ENCODE measurements at places on chromosomes 1 and 21.

- no peak for DNase-seq
Measured at GRCh38 chr1:155759966-155760630, 71.2 kb downstream of the DAP3 start.

GRCh38 chr1:38076038-38076437 is 29.4 kb upstream of the POU3F1 start:
- DNase-seq = no peak

GRCh38 chr21:14998784-14999183 is 66.0 kb downstream of the NRIP1 start:
- DNase-seq = no peak

DNA sequence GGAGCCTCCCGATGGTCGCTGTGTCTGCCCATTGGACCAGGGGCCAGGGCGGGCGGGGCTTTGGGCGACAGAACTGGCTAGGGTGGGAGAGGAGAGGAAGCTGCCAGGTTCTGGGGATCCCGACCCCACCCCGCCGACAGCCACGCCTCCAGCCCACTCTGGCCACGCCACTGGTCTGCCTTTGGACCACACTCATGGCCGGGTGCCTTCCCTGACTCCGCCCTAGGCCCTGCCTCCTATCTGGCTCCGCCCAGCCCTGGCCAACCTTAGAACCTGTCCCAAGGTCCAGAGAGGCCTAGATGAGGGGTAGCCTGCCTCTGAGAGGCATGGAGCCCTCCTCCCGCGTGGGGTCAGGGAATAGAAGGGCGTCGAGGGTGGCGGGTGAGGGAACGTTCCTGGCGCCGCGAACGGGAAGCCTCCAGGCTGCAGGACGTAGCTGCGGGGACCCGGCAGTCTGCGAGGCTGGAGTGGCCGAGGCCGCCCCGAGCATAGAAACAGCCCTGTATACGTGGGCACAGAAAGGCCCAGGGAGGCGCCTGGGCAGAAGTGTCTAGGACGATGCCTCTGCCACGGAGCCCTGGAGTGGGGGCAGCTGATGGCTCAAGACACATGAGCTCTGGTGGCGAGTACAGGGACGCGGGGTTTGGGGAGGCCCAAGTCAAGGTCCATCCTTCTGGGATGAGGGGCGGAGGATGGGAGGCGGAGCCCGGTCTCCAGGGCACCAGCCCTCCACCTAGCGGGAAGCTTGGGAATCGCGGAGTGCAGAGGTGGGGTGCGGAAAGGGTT is 11.5 kb upstream of the COL16A1 start:
- peak; percentile 91 for DNase-seq

DNA sequence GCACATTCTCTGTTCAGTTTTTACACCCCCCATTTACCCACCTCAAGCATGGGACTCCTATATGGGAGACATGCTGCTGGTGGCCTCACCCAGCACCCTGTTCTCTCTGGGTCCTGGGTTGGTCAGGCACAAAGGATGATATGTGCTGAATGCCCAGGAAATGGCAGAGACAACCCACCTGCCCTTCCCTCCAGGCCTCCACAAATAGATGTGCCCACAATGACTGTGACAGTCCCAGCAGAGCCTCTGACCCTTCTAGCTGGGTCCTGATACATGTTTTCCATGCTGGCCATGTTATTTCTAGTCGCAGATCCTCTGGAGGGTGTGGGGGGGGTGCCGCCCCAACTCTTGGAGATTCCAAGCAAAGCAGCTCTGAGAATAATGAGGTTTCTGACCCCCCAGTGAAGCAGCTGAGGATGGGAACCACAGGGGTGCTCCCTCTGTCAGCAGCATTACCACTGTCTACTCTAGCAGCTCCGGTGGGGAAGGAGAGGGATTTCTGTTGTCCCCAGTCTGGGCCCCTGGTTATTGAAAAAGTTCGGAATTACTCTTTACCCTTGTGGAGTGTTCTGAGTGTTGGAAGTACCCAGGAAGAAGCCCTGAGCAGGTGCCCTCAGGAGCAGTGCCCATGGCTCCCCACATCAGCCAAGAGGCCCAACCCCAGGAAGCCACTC is 1.2 kb upstream of the CCDC28B start:
- DNase-seq = no peak
